Osteoblast (primary cell): ENCODE measurements at places on chromosomes 16 and 17.
A peak's percentile ranks its signal among the peaks of the same experiment; 100 is the strongest.

GRCh38 chr17:28258347-28258887 lies 60.6 kb upstream of the TMEM97 start:
- DNase-seq = no peak

DNA sequence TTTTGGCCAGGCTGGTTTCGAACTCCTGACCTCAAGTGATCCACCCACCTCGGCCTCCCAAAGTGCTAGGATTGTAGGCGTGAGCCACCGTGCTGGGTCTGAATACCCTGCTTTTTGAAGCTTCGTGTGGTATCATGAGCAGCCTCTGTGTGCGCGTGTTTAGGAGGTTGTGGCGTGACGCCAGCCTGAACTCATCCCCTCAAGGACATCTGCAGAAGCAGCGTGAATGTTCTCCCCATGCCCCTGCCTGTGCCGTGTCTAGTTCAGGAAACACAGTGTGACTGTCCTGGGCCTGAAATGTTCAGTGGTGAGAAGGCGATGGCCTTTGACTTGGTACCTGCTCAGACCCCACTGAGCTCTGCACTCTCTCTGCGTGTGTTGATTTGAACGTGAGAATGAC lies 35.6 kb downstream of the RNF213 start:
- DNase-seq = peak; percentile 46

GRCh38 chr16:6375465-6376075 lies 957.1 kb upstream of the RBFOX1 start:
- DNase-seq = no peak

- DNase-seq = no peak
Observed at GRCh38 chr16:1926271-1926670, 8.1 kb upstream of the HS3ST6 start.

DNA sequence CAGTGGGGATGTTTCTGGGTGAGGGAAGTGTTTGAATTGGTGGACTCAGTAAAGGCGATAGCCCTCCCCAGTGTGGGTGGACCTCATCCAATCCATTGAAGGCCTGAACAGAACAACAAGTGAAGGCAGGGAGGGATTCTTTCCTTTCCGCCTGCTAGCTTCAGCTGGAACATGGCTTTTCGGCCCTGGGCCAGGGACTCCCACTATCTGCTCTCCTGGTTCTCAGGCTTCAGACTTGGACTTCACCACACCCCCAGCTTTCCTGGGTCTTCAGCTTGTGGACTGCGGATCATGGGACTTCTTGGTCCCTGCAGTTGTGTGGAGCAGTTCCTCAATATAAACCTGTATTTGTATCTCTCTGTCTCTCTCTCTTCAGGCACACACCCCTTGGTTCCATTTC lies 77.9 kb downstream of the SNX29 start:
- no peak for DNase-seq

- no peak for DNase-seq
Observed at GRCh38 chr17:22671110-22671509, 978.8 kb downstream of the KCNJ18 start.
